Fibroblast of skin of scalp (primary cell): ENCODE measurements at places on chromosomes 5 and 9.
A peak's percentile ranks its signal among the peaks of the same experiment; 100 is the strongest.

GRCh38 chr9:71858102-71858798 lies 52.7 kb downstream of the ABHD17B start:
- no peak for DNase-seq

DNA sequence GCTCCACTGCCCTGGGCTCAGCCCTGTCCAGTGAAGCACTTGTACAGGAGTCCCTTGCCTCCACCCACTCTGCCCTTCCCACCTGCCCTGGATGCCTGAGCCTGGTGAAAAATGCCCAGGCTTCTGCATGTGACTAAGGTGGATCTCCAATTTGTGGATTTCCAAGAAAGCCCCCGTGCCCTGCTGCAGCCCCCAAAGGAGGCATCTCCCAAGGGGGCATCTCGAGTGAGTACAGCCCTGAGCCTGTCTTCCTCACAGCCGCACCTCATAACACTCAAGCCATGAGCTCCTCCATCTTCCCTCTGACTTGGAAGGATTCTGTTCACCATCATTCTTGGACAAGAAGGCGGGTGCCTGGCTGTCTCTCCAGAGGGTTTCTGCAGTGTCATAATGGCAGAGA lies 158.0 kb upstream of the PPP1R26 start:
- DNase-seq, result no peak

DNA sequence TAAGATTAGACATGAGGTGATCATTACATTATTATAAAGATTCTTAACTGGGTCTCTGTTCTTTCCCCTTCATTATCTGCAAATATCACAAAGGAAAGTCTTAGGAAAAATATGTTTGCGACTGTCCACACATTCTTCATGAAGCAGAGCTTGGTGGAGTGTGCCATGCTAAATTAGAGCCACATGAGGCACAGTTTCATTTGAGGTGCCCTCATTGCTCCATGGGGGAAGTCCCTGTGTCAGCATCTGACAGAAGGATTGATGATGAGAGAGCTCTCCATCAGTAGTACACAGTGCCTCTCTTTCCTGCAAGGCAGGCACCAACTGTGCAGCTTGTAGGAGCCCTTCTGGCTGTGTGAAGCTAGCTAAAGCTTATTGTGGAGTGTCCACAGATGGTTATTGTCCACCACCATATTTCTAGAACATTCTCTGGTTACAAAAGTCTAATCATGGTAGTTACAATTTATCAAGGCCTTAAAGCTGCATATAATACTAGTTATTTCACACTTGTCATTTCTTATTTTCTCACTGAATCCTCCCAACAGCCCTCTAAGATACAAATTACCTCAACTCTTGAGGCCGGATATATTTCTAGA lies 63.9 kb downstream of the C9orf152 start:
- DNase-seq, result no peak

GRCh38 chr5:93677359-93677891 lies 64.0 kb downstream of the POU5F2 start:
- DNase-seq, result peak; percentile 91

DNA sequence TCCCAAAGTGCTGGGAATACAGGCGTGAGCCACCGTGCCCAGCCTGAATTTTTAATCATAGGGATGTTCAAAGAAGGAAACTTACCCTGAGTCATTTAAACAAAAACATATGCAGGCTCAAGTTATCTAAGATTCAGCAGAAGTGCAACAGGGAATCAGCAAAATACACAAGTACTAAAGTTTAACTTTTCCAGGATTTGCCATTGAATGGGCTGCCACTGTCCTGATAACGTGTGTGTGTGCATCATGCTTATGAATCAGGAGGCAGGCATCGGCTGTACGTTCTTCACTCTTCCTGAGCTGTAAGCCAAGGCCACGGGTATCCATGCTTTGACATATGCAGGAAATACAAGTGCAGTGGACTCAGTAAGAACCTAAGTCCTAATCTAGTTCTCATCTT lies 48.8 kb upstream of the FST start:
- no peak for DNase-seq

GRCh38 chr9:35690614-35691333 lies 1.0 kb upstream of the TPM2 start:
- peak; percentile 95 for DNase-seq

GRCh38 chr9:134515026-134515821 lies 126.4 kb upstream of the COL5A1 start:
- no peak for DNase-seq

GRCh38 chr9:125887172-125887571 lies 140.0 kb downstream of the PBX3 start:
- DNase-seq, result no peak

DNA sequence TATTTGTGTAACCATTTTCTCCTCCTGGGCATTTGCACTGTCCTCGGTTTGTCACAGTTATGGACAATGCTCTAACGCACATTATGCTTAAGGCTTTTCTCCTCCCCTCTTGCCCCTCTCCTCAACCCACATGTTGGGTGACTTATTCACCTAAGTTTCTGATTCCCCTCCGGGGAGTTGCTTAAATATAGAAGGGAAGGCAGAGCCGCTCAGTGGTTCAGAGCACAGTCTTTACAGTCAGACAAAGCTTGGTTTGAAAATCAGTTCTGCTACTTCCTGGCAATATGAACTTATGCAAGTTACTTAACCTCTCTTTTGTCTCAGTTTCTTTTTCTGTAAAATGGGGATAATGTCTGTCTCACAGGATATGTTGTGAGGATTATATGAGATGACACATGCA lies 41.2 kb upstream of the SPRY4 start:
- DNase-seq, result no peak

DNA sequence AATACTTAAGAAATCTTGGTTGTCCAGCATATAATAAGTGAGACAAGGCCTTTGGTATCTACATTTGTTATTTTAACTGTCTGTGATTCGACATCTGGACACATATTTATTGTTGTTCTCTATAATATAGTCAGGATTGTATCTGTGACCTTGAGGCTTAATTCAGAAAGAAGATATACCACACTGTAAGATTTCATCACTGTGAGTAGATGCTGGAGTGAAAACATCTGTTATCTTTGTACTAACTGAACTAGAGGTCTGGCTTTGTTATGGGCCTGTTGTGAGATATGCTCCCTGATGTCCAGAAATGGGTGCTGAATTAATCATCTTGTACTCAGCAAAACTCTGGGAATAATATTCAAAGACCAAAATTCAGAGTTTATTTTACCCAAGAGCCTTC lies 148.5 kb downstream of the ISOC1 start:
- peak; percentile 43 for DNase-seq

GRCh38 chr9:123090198-123090896 lies 56.9 kb downstream of the GPR21 start:
- no peak for DNase-seq

DNA sequence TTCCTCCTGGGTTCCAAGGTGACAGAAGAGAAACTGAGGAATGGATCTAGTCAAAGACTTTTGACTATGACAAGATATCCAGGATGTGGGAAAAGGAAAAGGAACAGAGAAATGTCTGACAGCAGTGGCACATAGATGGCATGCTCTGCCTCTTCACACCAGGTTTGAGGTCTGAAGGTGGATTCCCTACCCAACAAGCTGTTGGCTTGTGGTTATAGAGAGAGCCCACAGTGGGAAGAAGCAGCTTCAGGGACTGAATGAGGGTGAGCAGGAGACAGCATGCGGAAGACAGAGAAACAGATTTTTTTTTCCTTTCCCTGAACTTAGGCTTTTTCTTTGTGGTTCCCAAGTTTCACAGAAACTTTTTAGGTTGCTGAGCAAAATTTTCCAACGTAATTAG lies 20.6 kb downstream of the IFNW1 start:
- no peak for DNase-seq

DNA sequence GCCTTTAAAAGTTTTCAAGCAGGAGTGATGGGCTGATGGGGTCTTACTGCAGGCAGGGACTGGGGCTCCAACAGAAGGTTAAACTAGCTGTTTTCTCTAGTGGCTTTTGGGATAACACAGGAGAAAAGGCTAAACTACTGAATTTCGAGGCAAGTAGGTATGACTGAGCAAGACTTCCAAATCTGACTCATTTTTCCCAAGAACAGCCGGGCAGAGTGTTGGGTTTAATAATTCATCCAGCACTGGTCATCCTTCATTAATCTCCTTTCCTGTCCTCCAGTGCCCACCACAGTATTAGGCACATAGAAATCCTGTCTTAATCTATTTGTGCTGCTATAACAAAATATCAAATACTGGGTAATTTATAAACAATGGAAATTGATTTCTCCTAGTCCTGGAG lies 20.5 kb downstream of the MSX2 start:
- no peak for DNase-seq

DNA sequence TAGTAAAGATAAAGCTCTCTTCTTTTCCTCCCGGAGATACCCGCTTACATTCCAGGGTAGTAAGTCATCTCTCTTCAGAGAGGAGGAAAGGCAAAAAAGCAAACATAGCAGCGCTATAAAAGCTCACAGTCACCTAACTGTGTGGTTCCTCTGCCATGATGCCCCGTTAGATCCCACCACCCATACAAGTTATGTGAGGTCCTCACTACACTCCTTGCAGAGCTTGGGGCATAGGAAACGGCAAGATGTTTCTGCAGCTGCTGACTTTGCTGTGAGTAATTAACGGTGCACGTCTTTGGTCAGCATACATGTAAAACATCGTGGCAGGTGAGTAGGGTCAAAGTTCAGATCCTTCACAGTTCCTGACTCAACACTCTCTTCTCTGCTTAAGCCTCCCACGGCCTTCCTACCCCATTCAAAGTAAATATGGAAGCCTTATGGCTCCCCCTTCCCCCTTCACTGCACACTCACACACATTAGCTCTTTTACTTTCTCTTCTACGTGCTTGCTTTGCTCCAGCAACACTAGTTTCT lies 218.9 kb downstream of the DIRAS2 start:
- DNase-seq, result peak; percentile 12

DNA sequence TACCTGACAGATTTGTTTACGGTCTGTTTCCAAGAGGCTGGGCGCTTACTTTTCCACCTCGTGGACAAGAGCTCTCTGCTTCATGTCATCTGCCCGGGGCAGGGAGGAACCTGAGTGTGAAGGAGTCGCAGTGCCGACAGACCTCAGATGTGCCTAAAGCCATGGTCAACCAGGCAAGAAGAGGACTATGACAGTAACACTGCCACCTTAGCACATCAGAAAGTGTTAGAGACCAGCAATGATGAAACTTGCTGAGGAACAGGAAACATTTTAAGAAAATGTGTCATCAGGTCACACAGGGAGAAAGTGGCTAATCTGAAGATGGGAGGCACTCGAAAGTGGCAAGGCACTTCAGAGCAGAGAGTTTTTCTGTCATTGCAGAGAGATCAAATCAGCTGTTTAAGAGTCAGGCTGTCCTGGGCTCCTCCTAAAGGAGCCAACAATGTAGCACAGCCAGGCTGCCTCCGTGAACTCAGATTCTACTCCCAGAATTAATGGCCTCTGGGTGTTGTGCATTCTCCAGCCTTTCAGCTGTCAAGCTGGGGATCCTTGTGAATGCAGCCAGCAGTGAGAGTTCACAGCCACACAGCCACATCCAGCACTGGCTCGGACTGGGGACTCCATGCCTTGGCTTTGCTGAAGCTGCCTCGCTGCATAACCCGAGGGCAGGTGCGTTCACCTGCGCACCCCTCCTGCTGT lies 94.6 kb downstream of the RAPGEF1 start:
- peak; percentile 59 for DNase-seq

DNA sequence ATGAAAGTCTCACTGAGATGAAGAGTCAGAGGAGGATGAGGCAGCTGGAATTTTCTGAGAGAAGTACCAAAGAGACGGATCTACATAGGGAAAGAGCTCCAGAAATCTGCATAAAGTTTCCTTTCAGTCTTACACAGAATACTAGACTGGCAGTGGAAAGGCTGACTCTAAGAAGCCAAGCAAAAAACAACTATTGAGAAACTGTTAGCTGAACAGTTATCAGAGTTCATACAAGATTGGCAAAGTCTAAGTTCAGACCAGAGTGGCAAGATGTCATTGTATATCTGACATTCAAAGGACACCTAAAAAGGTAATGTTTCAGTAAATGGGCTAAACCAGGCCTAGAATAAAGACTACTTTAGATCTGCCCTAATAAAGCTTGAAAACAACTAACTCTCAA lies 209.0 kb downstream of the KIAA0825 start:
- no peak for DNase-seq

DNA sequence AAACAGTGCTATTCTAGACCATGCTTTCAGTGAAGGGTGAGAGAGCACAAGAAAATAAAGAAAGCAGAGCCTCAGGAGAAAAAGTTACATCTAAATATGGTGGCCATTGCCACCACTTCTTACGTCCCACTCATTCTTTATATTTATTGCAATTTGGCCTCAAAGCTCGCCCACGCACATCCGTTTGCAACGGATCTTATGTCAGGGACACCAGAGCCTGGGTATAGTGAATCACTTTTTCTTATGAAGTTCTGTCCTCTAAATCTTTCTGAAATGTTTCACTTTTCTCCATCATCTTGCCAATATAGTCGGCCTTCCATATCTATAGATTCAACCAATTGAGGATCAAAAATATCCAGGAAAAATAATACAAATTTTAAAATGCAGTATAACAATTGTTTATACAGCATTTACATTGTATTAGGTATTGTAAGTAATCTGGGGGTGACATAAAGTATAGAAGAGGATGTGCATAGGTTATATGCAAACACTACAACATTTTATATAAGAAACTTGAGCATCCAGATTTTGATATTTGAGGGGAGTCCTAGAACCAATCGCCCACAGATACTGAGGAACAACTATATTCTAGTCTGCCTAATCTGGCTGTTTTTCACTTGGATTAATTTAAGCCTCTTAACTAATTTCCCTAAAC lies 35.2 kb downstream of the GOLPH3 start:
- no peak for DNase-seq

DNA sequence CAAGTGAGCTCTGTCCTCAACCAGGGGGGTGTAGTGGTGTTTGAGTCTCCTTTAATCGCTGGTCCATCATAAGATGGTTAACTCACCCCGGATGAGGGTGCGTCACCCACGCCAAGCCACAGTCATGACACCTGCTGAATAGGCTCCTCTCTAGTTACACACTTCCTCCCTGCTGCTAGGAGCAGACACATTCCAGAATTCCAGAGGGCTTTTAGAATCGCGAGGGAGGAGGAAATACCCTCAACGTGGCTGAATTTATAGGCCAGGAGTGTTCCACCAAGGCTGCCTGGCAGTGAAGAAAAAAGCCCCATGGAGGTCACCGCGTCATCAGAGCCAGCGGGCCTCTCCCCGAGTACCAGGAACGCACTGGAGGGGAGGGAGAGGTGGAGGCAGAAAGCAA lies 5.1 kb downstream of the GLRX start:
- peak; percentile 51 for DNase-seq

- no peak for DNase-seq
These were observed 81.5 kb upstream of the C9orf72 start for GRCh38 chr9:27654629-27655285.

- no peak for DNase-seq
These were observed 627 bp downstream of the ARRDC1 start for GRCh38 chr9:137606005-137606621.

DNA sequence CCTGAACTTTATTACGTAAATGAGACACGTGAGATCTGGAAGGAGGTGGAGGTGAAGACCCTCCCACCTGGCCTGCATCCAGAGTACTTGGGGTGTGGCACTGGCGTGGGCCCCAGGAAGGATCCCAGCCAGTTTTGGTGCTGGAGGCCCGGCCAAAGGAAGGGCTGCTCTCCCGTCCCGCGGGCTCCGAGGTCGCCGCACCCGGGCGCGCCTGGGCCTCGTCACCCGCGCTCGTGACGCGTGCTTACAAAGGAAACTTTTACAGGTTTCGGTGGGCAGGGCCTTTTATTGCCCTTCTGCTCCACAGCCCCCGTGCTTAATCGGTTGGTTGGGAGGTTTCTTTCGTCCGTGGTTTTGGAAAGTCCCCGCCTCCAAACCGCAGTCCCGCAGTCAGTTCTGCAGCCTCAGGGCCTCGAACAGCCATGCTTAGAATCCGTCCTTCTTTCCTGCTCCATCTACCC lies 29.2 kb downstream of the CDKN2A start:
- no peak for DNase-seq
